GM23338 (cell line): ENCODE measurements at places on chromosomes 3 and 15.
A peak's percentile ranks its signal among the peaks of the same experiment; 100 is the strongest.

DNA sequence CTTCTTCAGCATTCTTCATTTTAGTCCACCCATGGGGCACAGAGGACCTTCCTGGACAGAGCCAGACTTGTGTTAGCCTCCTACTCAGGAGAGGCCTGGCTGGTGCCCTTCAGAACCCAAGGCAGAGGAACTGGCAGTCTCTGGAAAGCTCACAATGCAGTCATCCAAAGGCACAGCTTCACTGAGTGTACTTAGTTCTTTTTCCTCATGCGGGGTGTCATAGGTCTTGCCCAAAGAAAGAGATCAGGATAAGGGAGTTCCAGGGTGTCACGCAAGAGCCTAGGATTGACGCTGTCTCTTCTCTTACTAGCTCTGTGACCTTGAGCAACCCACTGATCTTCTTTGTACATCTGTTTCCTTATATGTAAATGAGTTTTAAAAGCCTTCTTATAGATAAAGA, 58.7 kb downstream of the CD200 start:
- peaks cover 8% of the 10 kb centered on the region; the same call in 1 of the 2 replicates for H3K36me3 ChIP-seq
- peaks cover 45% of the 10 kb centered on the region for H3K4me1 ChIP-seq
- peak overlapping the region; percentile 91 for H3K27ac ChIP-seq
- no peaks in the 10 kb centered on the region for H3K27me3 ChIP-seq

DNA sequence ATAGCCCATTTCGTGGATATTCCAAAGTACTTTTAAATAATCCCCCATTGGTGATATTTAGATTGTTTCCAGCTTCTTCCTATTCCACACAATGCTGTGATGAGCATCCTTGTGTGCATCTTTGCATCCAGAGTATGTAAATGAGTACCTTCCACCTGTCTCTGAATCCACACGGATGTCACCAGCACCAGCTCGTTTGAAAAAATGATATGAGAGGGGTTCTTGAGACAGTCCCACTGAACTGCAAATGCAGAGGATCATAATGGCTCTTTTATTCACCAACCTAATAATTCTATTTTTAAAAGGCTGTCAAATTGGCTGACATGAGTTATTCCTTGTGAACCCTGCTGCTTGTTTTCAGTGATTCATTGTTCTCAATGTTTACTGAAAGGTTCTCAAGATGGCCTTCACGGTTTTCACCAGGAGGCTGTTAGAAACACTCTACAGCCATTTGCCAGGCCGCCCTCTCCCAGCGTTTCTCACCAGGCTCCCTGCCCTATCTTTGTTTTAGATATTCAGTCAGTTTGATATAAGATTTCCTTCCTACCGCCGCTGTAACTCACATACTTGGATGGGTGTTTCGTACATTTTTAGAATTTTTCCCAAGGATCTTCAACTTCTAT, 96.7 kb upstream of the PTPRG start:
- H3K27ac ChIP-seq: no peak overlapping the region
- DNase-seq: no peak
- no peaks in the 10 kb centered on the region for H3K27me3 ChIP-seq
- no peaks in the 10 kb centered on the region for H3K4me1 ChIP-seq
- H3K4me3 ChIP-seq: no peak overlapping the region

DNA sequence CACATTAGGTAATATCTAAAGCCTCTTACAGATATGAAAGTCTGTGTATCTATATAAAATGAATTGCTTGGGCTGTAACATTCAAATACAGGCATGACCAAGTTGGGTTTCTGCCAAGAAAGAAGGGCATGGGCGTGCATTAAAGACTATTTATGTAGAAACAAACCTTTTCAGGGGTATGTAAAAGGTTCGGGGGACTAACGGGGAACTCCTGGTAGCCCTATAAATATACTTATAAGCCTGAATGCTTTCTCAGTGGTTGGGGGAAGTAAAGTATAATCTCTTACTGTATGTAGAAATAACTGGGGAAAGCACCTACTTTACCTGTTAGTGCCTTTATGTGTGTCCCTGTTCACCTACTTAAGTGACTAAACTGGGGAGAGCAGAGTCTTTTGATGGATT, 154.5 kb upstream of the TBL1XR1 start:
- no peak overlapping the region for H3K27ac ChIP-seq
- DNase-seq: no peak
- no peaks in the 10 kb centered on the region for H3K36me3 ChIP-seq
- H3K27me3 ChIP-seq: peaks cover 41% of the 10 kb centered on the region
- H3K4me1 ChIP-seq: no peaks in the 10 kb centered on the region
- H3K4me3 ChIP-seq: no peak overlapping the region

DNA sequence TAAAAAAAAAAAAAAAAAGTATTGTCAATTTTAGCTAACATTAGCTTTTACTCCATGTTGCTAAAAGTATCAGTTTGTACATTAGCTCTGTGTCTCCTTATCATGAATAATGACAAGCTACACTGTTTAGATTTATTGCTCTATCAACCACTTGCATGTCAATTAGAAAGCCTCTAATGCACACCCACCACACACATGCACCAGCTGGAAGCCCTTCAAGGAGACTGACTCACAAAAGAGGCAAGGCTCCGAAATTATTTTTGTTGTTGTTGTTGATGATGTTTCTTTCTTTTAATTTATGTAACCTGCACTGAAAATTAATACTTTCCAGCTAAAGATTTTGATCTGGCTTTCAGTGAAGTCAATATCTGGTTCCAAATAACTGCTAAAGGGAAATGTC, 71.5 kb downstream of the ETFA start:
- H3K4me3 ChIP-seq: no peak overlapping the region
- DNase-seq: no peak
- no peaks in the 10 kb centered on the region for H3K36me3 ChIP-seq

- no peak overlapping the region for H3K27ac ChIP-seq
- H3K4me1 ChIP-seq: 0 out of 2 replicates have a peak, but pooled peaks cover 3% of the 10 kb centered on the region
- H3K36me3 ChIP-seq: no peaks in the 10 kb centered on the region
- DNase-seq: no peak
- H3K27me3 ChIP-seq: no peaks in the 10 kb centered on the region
Measured at GRCh38 chr3:39013921-39014509, 37.7 kb downstream of the SCN11A start.

- H3K4me1 ChIP-seq: no peaks in the 10 kb centered on the region
- H3K36me3 ChIP-seq: no peaks in the 10 kb centered on the region
- H3K27ac ChIP-seq: no peak overlapping the region
- no peak overlapping the region for H3K4me3 ChIP-seq
- H3K27me3 ChIP-seq: no peaks in the 10 kb centered on the region
- DNase-seq: no peak
Measured at GRCh38 chr3:26418553-26418952, 204.0 kb upstream of the LRRC3B start.

- no peaks in the 10 kb centered on the region for H3K27me3 ChIP-seq
- H3K4me1 ChIP-seq: peaks cover 11% of the 10 kb centered on the region; the same call in 1 of the 2 replicates
- H3K4me3 ChIP-seq: no peak overlapping the region
- peak overlapping the region; percentile 57; the same call in 1 of the 2 replicates for H3K27ac ChIP-seq
- peaks cover 41% of the 10 kb centered on the region for H3K36me3 ChIP-seq
Measured at GRCh38 chr3:194654443-194654842, 17.5 kb downstream of the LSG1 start.

DNA sequence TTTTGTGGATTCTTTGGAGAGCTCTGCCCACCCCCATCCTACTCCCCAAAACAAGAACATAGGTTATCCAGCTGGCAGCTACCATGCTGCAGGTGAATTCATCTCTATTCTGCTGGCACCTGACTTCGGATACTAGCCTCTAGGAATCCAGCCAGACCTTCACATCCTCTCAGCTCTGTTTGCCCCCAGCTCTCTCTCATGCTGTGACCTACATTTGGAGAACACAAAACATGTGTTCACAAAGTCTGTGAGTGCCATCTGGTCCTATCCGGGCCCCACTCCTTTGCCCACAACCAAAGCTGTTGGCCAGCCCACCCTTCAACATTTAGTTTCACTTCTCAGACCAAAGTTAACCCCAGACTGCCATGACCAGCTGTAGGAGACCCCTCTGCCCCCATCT, 89.4 kb upstream of the C3orf80 start:
- no peaks in the 10 kb centered on the region for H3K27me3 ChIP-seq
- H3K36me3 ChIP-seq: no peaks in the 10 kb centered on the region
- DNase-seq: no peak
- no peaks in the 10 kb centered on the region for H3K4me1 ChIP-seq
- H3K4me3 ChIP-seq: no peak overlapping the region

DNA sequence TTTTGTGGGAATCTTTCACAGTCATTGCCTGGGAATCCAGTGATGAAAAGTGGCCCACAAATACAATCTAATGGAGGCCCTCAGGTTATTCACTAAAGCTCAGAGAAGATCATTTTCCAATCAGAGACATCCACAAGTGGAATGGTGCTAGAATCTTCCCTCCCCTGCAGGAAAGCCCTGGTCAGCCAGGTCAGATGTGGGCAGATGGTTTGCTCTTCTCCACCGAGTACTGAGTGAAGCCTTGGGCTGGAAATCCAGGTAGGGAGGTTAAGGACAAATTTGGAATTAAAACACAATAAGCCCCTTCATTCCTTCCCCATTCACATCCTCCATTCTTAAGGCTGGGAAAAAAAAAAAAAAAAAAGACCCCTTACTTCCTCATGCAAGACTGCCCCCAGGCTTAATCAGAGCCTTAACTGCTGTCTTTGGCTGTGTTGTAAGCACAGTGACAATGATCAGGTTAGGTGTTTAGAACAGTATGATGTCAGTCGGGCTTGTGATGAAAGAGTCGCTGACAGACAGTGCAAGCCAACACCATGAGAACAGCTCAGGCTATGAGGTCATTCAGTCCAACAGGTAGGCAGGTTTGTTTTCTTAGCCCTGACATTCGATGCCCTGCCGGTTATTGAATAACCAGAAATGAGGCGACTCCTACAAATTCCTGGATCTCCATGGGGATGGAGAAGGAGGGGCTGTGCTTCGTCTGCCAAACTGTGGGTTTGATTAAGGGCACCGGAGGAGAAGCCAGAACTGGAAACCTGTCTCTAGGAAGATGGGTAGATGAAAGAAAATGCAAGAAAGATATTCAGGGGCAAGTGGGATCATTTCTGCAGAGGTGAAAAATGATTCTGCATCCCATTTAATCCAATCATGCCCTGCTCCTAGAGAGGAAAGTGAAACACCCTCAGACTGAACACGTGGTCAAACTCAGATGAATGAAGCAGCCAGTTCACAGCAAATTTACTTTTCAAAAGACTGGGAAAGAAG, 23.5 kb upstream of the HES1 start:
- H3K4me1 ChIP-seq: peaks cover 10% of the 10 kb centered on the region
- H3K36me3 ChIP-seq: no peaks in the 10 kb centered on the region
- no peak for DNase-seq
- H3K27me3 ChIP-seq: no peaks in the 10 kb centered on the region
